Suppressor macrophage (primary cell): ENCODE measurements at places on chromosomes 12 and 14.
A peak's percentile ranks its signal among the peaks of the same experiment; 100 is the strongest.

GRCh38 chr12:52189376-52190174, 2.2 kb downstream of the KRT80 start:
- peak; percentile 51 for DNase-seq

DNA sequence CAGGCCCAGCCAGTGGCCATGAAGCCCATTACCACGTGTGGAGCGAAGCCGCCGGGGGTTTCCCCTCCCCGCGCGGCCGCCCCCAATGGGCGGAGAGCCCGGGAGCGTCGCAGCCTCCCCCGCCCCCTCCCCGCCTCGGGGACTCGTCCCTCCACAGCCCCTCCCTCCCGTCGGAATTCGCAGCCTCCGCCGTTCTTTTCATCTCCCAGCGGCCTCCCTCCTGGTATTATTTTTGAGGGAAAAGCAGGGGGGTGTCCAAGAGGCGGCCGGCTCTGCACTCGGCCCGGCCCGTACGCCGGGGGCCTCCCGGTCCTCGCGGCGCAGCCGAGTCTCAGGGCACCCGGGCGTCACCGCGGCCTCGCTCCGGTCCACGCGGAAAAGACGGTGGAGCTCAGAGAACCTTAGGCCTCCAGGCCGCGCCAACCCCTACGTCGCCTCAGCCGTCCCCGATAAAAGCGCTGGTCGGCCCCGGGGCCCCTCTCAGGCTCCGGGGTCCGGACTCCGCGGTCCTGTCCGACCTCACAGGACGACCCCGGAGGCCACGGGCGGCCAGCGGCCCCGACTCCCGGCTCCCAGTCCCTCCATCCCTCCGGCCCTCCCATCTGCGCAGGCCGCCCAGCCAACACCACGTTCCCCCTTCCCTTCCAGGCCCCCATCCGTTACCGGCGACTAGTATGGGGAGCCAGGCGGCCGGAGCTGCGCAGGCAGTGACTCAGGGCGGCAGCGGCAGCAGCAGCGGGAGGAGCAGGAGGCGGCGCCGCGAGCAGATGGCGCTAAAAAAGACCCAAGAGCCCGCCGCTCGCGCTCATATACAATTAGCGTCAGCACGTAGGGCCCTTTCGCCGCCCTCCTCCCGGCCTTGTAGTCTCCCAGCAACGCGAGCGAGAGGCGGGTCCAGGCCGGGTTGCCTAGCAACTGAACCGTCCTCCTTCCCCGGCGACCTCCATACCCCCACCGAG, at the start of gene NAP1L1:
NAP1L1 (minus strand) TSS at position 782 of the 959 bp plus-strand sequence. CDS start 10,466 bp downstream, outside the sequence.
- DNase-seq, result peak; percentile 99

DNA sequence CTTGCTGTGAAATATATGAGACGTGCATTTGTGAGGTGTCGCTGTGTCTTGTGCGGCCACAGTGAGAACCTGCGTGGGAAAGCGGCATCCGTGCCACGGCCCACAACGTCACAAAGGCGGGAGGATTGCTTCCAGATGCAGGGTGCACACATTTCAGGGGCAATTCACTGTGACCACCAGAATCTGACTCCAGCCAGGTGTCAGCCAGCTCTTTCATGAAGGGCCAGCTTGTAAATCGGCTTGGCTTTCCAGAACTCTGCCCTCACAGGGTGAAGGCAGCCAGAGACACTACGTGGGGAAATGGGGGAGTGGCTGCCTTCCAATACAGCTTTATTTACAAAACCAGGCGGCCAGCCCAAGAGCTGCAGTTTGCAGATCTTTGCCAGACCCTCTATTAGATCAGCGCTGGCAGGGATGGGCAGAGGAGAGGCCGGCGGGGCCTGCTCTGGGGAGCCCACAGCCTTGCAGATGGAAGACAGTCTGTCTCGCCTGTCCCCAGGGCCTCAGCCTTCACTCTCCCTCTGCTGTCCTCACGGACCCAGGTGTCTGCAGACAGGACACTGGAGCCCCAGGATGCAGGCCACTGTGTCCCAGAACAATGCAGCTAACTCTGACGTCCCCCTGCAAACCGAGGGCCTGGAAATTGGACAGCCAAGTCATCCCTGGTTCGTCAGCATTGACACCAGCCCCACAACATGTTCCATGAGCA, 53.5 kb downstream of the ADGRD1 start:
- DNase-seq, result no peak

DNA sequence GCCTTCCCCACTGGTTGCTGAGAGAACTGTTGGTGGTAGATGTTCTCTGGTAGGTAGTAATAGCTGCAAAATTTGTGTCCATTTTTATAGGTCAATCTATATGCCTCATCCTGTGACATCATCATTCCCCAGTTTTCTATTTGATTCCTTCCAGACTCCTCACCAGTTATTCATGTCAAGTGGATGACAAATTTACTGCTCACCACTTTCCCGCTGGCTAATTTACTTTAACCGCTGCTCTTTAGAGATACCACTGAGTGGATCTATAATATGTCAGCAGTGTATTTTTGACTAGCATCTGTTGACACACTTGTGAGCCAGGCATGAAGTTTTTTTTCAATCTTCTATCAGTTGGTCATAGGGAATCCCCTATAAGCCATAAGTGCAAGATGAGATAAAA, 24.6 kb downstream of the GPR65 start:
- DNase-seq, result no peak

GRCh38 chr14:39576258-39576657, 144.0 kb upstream of the FBXO33 start:
- no peak for DNase-seq

GRCh38 chr12:38934078-38934584, 28.7 kb upstream of the CPNE8 start:
- DNase-seq, result no peak

GRCh38 chr14:36091096-36091495, 85.4 kb downstream of the PTCSC3 start:
- peak; percentile 7 for DNase-seq

- no peak for DNase-seq
Measured at GRCh38 chr12:103538397-103538796, 42.6 kb upstream of the C12orf42 start.

GRCh38 chr14:74962046-74962445, 6.6 kb upstream of the PGF start:
- DNase-seq, result peak; percentile 31

DNA sequence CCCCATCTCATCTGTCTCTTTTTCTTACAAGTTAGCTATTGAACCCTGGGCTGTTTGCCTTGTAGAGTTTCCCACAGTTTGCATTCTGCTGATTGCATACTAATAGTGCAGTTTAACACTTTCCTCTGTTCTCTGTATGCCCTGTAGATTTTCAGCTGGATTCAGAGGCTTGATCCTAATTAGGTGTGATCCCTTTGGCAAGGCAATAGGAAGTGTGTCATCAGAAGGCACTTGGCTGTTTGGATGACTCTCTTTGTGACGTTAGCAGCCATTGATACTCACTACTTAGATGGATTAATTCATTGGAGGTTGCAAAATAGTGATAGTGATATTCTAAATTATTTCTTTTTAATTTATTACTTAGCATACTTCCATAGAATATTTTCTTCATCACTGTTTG, 33.6 kb downstream of the FUT8 start:
- DNase-seq, result no peak

DNA sequence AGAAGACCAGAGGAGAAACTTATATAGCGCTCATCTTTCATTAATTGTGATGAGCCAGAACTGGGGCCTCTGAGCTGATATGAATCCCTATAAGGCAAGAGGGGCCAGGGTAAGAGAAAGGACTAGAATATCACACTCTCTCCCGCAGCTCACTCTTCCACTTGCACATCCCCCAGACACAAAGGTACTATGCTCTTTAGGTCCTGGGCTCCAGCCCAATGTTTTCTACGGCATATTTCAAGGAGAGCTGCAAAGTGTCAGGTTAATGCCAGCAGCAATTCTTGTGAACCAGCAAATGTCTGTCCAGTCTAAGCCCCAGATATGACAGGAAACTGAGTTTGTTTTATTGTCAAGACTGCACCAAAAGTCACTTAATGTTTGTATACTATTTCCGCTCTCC, 29.4 kb downstream of the PPP2R5E start:
- no peak for DNase-seq

- no peak for DNase-seq
Measured at GRCh38 chr14:95088665-95089064, 68.7 kb downstream of the DICER1 start.

- DNase-seq, result no peak
Measured at GRCh38 chr12:64779354-64779974, 20.3 kb upstream of the GNS start.

DNA sequence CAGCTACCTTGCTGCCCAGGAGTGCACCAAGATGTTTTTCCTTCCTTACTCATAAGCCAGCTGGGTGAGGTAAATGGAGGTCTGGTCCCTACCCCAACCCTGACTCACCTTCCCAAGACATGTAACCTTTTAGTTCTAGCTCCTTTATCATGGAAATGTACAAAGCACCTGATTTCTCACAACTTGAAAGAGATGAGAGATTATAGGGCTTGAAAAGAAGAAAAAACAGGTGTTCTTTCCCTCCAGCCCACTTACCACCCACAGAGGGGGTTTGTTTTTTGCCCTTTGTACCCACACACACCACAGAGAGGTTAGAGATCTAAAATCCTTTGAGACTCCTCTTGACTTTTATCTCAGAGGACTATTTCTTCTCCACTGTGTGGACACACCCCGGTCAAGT, 21.1 kb downstream of the PLXNC1 start:
- DNase-seq, result no peak
